Activated CD4-positive, alpha-beta T cell treated with anti-CD3 and anti-CD28 coated beads for 4 hours (primary cell): ENCODE measurements at places on chromosomes 1 and 21.
A peak's percentile ranks its signal among the peaks of the same experiment; 100 is the strongest.

DNA sequence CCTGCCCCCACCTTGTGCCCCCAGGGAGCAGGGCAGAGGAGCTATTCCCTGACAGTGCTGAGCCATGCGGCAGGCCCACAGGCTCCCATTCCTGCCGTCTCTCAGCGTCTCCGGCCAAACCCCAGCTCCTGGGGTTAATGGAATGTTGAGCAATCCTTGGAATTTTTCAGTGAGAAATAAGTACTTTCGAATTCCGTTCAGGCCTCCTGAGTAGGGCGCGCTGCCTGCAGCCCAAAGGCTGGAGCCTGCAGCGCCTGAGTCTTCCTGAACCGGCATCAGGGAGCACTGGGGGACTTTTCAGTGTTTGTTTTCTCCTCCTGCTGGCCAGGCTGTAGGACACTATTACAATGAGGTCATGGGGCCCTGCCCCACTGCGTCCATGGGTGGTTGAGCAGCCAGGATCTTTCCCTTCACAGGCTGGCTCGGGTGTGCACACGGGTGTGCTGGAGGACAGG lies 33.3 kb upstream of the CSF1 start:
- no peak for DNase-seq

GRCh38 chr1:98546319-98546718 lies 115.2 kb upstream of the SNX7 start:
- no peak for DNase-seq

GRCh38 chr1:84855168-84855567 lies 37.8 kb downstream of the LPAR3 start:
- no peak for DNase-seq

- no peak for DNase-seq
Measured at GRCh38 chr1:230824919-230825721, 43.2 kb downstream of the C1orf198 start.

DNA sequence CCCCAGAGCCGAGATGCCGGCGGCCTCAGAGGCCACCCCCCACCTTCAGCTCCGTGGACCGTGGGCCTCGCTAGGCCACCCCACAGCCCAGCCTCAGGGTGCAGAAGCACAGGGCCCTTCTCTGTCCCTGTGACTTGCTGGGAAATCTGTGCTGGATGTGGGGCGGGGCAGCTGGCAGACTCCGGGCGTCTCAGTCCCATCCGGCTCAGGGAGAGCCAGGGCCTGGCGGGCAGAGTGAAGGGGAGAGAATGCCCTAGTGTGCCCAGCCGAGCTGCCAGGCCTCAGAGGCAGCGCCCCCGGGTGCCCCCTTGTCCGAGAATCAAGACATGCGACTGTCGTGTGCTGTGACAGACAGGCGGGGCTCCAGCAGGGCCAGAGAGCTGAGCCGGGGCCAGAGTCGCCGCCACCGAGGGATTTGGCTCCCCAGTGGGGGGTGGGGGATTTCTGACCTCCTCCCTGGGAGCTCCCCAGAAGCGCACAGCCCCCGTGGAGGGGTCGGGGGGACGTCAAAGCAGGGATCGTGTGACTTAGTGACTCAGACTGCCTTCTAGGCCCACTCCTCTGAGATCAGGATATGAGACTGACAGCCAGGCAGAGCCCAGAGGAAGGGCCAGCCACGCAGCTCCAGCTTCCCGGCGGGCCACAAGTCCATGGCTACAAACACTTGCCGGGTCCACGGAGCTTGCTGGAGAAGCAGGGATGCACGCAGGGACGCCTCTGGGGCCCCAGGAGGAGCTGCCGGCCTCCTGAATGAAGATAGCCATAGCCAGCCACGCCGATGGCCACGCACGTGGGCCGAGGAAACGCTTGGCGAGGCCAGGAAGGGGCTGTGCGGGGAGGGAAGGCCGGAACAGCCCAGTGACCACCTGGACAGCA lies 11.9 kb downstream of the COL6A1 start:
- DNase-seq, result no peak

DNA sequence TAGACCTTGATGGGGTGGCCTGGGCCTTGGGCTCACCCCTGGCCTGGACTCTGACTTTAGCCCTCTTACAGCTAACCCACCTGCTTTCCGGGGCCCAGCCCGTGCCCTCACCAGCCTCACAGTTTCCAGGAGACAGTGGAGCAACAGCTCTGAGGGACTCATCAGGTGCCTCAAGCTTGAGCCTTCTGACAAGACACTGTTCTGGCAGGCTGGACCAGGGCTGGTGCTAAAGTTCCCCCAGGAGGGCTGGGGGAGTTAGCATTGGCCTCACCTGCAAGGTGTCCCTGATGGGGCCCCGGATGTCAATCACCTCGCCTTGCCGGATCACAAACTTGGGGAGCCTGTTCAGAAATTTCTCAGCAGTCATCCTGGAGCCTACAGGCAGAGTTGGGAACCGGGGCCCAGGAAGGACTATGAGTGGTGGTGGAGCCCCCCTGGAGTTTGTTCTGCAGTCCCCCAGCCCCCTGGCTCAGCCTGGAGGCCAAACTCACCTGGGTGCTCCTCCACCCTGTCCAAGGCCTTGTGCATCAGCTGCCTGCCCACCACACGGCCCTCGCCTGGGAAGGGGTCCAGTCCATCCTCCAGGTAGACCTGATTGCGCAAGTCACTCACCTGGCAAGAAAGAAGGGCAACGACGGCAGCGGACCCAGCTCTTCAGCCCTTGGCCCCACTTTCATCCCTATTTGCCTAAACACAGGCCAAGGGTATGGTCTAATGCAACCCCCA lies 4.1 kb downstream of the SH3BGRL3 start:
- no peak for DNase-seq

DNA sequence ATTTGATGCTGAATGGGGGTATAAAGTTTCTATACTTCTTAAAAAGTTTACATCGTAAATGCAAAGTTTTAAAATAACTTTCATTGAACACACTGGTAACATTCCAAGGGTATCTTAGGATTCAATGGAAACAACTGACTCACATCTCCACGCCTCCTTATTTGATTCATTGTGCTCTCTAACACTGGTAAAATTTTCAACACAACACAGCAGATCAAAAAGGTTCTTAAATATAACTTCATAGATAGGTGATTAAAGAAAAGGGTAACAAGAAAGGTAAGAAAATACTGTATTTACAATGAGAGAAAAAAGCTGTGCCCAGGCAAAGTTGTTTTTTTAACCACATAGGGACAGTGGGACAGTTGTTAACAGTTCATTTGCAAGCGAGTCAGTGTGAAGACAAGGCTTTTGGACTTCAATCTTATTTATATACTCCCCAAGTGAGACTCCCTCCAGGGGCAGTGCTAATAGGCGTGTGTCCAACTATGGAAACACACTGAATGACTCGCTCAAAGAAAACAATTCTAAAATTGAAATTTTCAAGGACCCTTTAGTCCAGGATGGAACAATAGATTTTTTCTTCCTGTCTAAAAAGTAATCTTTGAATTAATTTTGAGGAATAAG lies 140.5 kb downstream of the TIAM1 start:
- no peak for DNase-seq

DNA sequence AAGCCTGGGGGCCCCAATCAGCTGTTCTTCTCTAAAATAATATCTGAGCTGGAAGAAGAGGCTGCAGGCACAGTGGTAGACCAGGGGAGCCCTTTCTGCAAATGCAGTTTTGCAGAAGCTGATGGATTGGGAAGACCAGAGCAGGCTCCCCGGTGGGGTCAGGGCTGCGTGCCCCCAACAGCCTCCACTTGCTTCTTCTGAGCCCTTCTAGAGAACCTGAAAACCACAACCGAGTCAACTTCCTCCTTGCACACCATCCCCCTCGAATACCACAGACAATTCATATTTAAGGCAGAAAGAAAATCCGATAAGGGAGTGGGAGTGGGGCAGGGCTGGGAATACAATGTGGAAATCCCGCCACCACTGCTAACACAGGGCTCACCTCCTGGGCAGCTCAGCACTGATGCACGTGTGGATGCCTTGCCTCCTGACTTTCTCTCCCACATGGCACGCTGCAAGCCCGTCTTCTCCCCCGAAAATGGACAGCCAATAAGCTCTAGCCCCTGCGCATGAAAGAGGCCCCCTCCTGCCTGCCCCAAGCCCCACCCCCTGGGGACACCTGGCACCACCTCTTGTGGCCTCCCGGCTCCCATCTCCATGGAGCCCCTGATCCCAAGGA lies 25.4 kb upstream of the ALDH4A1 start:
- DNase-seq, result peak; percentile 33

DNA sequence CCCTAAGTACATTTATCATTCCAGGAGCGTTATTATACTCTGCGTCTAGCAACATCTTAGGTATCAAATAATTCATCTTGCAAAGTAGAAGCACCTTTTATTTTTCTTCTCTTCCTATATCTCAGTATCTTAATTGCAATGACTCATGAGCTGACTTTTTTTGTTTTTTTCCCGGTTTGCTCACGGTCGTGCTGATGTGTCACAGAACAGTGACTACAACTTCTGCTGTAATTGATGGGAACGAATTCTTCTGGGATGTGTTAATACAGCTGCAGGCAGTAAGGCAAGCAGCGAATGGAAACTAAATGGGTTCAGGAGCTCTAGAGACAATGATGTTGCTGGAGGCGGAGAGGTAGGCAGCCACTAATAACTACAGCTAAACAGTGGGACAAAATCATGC lies 89.8 kb upstream of the TMPRSS15 start:
- DNase-seq, result no peak

DNA sequence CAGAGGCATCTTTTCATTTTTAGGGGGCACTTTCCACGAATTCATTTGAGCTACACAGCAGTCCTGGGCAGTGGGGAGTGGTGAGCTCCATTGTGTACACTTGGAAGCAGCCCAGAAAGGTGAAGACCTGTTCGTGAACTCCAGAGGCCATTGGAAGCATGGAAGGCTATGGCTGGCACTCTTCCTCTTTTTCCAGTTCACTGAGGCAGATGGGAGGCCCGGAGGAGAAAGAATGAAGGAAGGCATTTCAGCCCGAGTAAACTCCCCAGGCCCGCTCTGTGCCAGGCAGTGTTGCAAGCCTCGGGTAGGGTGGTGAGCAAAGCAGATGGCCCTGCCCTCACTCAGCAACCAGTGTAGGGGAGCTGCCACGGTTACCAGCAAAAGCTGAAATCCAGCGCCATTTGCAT lies 673 bp upstream of the DHCR24 start:
- DNase-seq, result no peak

GRCh38 chr1:53686091-53686964 lies 52.6 kb downstream of the GLIS1 start:
- no peak for DNase-seq

GRCh38 chr1:8343044-8343443 lies 25.1 kb downstream of the SLC45A1 start:
- no peak for DNase-seq

- DNase-seq, result no peak
Measured at GRCh38 chr1:6935361-6935883, 150.2 kb downstream of the CAMTA1 start.
